ENCODE measurements at places on chromosomes 3 and 15.

DNA sequence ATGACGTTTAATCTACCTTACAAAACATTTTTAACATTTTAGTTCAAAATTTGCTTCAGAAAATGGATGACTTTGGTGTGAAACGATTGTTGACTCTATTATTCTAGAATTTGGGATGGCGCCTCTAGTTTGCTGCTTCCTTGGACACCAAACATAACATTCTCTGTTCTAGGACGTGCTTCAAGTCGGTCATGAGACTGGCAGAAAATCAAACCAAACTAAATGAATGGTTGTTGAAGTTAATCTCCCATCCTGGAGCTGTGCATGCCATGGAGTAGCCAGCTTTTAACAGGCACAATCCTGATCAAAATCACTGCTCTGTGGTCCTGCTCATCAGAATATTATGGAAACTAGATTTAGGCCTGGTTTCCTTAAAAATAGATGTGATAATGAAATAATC is 9.6 kb upstream of the LRRFIP2 start:
- DNase-seq = no peak

GRCh38 chr15:73161546-73161945 is 109.3 kb downstream of the NEO1 start:
- no peak for DNase-seq

- no peak for DNase-seq
These were observed 581.5 kb downstream of the TBL1XR1 start for GRCh38 chr3:176615826-176616225.

GRCh38 chr15:88684345-88684744 is 45.5 kb downstream of the ISG20 start:
- no peak for DNase-seq

DNA sequence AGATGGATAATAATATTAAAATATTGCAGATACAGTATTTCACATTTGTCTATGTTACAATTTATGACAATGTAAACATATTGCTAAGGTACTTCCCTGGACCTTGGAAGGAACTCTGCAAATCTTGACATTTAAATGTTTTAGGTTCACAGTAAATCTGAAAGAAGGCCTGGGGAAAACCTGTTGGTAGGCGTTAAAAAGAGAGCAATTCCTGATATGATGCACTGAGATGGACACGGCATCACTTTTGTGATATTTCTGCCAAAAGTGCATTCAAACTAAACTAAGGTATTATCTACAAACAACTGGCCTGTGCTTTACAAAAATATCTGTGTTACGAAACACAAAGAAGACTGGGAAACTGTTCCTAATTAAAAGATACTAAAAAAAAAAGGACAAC is 6.1 kb upstream of the TP63 start:
- no peak for DNase-seq

DNA sequence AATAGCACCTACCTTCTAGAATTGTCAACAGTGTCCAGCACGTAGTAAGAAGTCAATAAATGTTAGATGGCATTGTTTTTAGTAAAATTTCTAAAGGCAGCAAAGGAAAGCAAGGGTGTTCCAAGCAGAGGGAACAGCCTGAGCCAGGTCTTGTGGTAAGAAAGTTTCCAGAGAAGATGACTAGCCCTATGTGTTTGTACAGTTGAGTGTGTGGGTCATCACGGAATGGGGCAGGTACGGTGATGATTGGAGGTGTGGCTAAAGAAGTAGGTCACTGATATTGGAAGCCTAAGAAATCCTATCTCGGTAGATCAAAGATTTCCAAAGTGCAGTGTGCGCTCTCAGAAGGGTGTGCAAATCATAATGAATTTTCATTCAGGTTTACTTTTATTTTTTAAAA is 94.2 kb upstream of the BCL6 start:
- no peak for DNase-seq

DNA sequence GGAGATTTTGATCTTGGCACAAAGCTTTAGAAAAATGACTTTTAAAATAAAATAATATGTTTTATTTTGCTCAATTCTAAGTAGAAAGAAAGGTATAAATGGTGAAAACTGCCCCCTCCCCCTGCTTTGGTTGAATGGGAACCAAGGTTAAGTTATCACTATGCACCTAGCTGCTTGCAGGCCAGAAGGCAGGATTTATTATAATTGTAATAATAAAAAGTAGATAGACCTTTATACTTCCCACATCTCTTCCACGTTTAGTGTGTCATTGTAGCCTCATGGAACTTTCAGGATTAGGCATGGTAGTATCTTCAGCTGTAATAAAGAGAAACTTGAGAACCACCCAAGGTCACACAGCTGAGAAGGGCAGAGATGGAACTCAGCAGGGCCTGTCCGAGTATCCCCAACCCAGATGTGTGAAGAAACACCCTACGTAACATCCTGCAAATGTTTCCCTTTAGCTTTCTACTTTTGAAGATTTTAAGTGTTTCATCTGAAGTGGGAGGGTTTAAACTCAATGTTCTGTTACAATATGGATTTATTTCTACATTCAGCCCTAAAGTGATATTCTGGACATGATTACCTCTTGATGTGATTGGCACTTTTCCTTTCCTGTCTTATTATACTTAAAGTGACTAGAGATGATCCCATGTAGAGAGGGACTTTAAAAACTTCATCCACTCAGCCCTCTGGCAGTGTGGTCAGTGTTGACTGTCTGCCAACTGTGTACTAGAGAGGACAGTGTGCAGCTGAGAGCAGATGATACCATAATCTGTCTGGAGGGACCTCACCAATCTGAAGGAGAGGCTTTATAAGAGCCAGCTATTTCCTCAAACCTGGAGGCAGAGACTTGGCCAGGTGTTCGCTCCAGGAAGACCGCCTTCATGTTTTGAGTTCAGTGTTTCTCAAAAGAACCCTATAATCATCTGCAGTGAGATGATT is 282.5 kb upstream of the TRIM42 start:
- no peak for DNase-seq

- no peak for DNase-seq
These were observed 32.3 kb downstream of the ZNF710 start for GRCh38 chr15:90033448-90033847.

GRCh38 chr15:100597862-100598261 is 4.1 kb downstream of the LINS1 start:
- DNase-seq = no peak

DNA sequence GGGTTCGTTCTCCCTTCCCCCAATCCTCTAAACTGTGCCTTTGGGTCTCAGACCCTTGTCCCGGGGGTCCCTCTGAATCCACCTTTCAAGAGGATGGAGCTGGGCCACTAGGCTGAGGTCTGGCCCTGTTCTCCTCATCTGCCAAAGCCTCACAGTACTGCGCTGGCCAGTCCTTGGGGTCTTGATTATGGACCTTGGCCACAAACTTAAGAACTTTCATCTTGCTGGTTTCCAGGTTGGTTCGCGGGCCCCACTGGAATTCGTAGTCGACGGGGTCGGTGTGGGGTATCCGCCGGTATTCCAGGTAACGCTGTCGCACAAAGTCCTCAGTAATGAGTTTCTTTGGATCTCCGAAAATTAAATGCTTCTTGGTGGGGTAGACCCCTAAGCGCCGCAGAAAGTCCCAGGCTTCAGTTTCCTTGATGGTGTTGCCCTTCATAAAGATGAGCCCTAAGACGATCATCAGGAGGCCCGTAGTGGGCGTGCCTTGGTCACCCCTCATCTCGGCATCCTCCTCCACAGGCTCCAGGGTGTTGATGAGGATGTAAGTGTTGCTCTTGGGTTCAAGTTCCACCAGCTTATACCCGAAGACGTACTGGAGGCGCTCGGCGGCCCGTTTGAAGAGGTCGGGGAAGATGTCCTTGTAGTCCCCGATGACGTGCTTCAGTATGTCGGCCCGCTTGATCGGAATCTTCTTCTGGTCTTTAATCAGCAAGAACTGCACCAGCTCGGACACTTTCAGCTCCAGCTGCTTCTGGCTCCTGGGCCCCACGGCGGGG is 727 bp downstream of the NSMCE3 start:
- peak; percentile 13 for DNase-seq

DNA sequence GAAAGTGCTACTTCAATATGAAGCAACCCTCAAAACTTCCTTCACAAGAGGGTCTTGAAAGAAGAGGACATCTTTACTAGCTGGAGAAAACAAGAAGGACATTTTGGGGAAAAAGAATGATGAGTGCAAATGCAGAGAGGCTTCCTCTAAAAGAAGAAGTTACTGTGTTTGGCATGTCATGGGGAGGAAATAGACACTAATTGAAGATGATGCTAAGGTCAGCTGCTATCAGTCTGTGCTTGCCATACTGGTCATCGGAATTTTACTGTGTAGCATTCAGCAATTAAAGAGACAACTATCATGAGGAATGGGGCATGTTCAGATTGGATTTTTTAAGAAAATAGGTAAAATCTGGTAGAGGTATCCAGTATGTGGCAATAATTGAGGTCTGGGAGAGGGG is 60.0 kb downstream of the THRB start:
- no peak for DNase-seq

DNA sequence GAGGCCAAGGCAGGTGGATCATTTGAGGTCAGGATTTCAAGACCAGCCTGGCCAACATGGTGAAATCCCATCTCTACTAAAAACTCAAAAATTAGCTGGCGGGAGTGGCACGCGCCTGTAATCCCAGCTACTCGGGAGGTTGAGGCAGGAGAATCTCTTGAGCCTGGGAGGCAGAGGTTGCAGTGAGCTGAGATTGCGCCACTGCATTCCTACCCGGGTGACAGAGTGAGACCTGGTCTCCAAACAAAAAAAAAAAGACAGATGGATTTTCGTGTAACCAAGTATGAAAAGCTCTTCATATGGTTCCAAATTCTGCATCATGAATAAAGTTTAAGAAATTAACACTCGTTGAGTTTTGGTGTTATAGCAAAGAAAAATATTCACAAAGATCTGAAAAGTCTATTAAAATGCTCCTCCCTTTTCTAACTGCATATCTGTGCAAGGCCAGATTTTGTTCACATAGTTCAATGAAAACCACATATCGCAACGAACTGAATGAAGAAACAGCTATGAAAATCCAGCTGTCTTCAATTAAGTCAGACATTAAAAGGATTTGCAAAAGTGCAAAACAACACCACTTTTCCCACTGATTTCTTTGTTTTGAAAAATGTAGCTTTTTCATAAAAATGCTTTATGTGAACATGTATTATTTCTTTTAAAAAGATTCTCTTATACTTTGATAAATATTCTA is 23.8 kb upstream of the FBLN2 start:
- DNase-seq = no peak

- DNase-seq = no peak
These were observed 170.7 kb downstream of the TBC1D5 start for GRCh38 chr3:17571686-17572085.

DNA sequence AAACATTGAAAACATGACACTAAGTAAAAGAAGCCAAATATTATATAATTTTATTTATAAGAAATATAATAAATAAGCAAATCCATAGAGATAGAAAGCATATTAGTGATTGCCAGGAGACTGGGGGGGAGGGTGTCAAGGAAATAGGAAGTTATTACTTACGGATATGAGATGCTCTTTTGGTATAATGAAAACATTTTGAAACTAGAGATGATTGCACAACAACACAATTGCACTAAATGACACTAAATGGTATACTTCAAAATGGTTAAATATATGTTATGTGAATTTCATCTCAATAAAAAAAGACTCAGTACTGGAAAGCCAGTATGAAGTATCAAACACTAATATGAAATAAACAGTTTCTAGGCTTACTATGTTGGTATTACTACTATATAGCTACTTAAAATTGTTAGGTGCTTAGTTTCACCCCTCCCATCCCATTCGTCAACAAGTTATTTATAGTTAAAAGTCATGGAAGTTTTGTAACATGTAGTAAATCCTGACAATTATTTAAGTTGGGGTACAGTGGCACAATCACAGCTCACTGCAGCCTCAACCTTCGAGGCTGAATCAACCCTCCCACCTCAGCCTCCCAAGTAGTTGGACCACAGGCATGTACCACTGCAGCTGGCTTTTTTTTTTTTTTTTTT is 43.7 kb downstream of the STAG1 start:
- DNase-seq = no peak

DNA sequence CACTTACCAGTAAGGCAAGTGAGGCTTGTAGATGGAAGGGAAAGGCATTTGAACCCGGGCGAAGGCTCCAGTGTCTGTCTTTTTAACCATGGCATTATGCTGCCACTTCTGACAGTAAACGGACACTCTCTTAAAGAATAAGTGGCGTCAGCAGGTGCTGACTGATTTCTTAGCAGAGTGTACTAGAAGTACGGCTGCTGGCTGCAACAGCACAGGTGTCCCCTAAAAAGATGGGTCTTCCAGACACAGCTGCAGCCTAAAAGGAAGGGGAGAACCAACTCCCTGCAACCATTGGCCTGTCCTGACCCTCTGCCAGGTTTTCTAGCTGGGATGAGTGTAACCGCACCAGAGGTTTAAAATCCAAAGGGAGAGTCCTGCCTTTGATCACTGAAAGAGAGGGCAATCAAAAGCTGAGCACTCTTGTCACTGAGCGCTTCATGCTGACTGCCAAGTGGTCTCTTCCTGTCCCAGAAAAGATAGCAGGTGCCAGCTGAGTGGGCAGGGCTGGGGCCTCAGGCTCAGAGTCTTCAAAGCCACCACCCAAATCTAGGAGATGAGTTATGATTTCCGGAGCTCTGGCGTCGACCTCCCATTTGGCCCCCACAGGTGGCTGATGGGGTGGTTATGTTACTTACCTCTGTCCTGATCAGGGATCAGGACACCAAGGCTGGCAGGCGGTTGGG is 255.8 kb downstream of the SLCO3A1 start:
- no peak for DNase-seq

GRCh38 chr15:40090774-40091455 is 17.8 kb downstream of the BMF start:
- no peak for DNase-seq

- DNase-seq = no peak
These were observed 489.2 kb upstream of the UBE2E2 start for GRCh38 chr3:22713936-22714335.

GRCh38 chr3:141321109-141321497 is 47.2 kb upstream of the ZBTB38 start:
- DNase-seq = no peak

GRCh38 chr3:108322352-108322751 is 26.0 kb downstream of the HHLA2 start:
- no peak for DNase-seq

DNA sequence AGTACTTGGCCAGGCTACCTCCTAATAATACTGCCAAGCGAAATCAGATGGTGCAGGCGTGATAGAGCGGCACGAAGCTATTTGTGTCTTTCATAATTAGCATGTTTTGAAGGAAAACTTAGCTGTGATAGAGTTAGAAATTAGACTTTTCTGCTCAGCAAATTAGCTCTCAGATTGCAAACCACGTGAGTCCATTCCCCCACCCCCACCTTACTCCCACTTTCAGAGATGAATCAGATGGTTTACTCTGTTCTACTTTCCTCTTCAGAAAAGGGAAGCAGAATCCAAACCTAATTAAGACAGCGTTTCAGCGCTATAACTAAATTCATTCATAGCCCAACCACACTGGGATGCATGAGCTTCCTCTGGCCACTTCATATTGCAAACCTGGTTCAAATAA is 214.6 kb downstream of the SLCO3A1 start:
- DNase-seq = no peak

- no peak for DNase-seq
These were observed 47.9 kb downstream of the PIK3CA start for GRCh38 chr3:179196098-179196497.

DNA sequence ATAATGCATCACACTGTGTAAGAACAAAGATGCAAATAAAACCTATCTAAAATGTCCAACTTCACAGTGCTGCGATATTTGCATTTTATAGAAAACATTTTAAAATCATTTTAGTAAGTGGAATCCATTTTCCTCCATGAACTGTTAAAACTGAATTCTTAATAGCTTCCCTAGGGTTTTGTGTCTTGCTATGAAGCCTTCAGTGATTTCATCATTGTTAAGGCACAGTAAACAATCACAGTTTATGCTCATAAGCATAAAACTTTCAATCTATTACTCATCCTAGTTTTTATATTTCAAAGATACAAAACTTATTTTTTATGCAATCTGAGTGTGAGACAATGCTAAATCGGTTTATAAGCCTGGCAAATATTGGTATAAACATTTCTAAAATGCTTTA is 509.7 kb downstream of the TUSC7 start:
- DNase-seq = no peak
